RCC 7860 (cell line): ENCODE measurements at places on chromosomes 2 and 18.

DNA sequence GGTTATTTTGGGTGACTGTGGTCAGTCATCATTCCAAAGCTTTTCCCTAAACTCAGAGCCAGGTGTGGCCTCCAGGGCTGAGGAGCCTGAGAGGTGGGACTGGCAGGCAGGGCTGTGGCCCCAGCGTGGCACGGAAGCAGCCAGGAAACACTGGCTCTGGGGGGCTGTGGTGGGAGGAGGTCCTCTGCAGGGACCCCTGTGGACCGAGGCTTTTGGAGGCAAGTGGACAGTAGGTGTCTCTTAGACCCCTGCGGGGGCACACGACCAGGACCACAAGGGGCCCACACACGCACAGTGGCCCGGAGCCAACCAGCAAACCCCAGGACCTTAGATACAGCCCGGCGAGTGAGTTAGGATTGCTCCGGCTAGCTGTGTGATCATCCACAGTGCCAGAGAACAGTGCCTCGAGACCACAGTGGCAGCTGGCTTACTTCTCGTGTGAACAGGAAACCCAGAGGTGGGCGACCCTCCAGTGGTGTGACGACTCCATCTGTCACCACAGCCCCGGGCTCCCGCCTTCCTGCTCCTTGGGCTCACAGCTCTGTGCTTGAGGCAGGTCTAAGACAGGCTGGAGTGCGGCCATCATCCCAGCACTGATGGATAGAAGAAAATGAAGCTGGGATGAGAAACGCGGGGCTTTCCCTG lies 1.6 kb upstream of the RTP5 start:
- no peak for DNase-seq

DNA sequence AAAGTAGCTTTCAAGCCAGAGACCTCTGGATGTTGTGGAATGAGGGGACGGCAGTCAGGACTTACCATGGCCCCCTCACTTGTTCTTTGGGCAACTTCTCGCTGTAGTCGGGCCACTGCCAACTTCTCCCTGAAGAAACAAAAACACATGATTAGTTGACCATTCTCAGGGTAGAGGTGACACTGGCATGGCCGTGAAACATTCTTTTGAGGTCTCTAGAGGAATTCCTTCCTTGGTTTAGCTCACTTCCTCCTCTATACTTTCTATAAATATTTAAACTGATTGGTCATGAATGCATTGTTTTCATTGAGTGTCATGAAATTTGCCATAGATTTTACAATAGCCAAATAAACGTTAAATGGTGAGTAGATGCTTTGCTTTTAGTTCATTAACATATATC lies 354.6 kb downstream of the NCKAP5 start:
- DNase-seq: peak; percentile 42

DNA sequence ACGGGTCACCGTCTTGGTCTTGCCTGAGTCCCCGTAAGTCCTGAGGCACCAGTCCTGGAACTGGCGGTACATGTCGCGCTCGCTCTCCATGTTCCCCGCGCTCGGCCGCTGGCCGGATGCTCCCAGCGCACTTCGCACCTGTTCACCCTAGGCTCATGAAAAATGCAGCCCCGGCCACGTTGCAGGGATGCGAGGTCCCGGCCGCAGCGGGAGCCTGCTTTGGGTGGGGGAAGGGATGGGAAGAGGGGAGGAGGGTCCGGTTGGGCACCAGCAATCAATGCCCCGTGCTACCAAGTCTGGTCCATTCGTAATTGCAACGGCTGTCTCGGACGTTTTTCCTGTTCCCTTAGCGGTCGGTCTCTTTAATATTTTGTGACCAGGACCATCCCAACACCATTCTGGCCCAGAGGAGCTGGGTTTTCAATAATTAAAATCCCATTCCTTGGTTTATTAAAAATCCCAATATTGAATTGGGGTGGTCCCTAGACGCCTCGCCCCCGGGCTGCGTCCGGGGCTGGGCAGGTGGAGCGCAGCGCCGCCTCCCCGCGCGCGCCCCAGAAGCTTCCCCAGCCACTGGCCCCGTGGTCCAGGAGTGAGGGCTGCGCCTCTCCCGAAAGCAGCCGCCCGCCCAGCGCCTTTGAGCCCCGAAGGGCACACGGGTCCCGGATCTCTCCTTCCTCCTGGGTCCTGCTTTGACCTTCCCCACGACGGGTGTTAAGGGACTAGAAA lies 1.4 kb downstream of the NOL4 start:
- DNase-seq: no peak

GRCh38 chr2:218029366-218030360 lies 26.9 kb upstream of the TNS1 start:
- no peak for DNase-seq

GRCh38 chr2:220533485-220533884 lies 906.1 kb downstream of the SLC4A3 start:
- DNase-seq: peak; percentile 86

GRCh38 chr2:27955384-27956161 lies 65.0 kb downstream of the BABAM2 start:
- peak; percentile 27 for DNase-seq

- no peak for DNase-seq
These were observed 257.9 kb downstream of the BCL11A start for GRCh38 chr2:60295636-60295962.

GRCh38 chr2:117704818-117705217 lies 109.7 kb upstream of the DDX18 start:
- DNase-seq: no peak

DNA sequence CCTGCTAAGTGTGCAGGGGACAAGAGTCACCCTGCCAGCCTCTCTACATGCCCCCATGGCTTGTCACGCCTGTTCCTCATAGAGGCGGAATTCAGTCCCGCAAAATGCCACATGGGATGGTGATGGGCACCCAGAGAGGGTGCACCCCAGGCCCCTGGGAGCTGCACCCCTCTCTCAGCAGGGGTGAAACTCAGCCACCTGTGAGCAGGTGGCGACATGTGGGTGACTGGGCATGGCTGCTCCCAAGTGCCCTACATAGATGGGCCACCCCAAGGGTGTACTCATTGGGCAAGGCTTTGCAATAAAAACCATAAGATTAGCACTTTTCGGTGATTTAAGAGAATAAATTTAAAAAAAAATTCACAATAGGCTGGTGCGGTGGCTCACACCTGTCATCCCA lies 6.3 kb downstream of the HS6ST1 start:
- no peak for DNase-seq

GRCh38 chr18:10841203-10841602 lies 308.2 kb downstream of the PIEZO2 start:
- DNase-seq: no peak

DNA sequence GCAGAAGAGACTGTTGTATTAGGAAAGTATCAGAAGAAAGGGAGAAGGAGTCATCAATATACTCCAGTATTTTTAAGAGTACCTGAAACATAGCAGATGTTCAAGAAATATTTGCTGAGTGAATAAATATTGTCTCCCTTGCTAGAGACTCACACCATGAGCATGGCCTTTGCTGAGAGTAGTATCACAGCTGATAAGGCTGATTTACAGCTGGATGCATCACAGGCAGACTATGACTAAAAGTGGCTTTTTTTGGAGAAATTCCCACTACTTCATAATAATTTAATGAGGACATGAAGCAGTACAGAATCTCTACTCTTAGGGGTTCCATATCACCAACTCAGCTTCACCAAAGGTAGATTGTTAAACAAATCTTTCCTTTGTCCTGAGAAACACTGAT lies 373.3 kb downstream of the RBM43 start:
- no peak for DNase-seq

GRCh38 chr2:149586063-149586462 lies 1.5 kb downstream of the MMADHC start:
- no peak for DNase-seq

- peak; percentile 43 for DNase-seq
These were observed 5.2 kb downstream of the CNDP2 start for GRCh38 chr18:74501386-74501785.

- DNase-seq: no peak
These were observed 1131.6 kb upstream of the TMEFF2 start for GRCh38 chr2:193326296-193326695.

GRCh38 chr2:192126912-192127311 lies 67.8 kb downstream of the TMEFF2 start:
- no peak for DNase-seq

GRCh38 chr18:78640246-78640995 lies 339.2 kb upstream of the SALL3 start:
- no peak for DNase-seq

DNA sequence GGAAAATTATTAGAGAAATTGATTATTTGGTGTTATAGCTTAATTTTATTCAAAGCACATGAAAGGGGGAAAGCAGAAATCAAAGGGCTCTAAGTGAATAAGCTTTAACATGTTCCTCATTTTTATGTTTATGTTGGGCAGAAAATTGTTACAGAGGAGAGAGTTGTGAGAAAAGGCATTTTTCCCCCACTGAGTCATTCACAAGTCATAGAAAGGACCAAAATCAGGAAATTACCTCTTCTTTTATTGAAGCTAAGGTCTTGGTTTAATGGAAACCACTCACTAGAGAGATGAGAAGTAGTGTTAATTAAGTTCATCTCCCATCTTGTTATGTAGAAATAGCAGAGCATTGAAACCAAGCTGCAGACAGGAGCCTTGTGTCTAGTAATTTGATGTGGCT lies 175.3 kb upstream of the THUMPD2 start:
- no peak for DNase-seq

DNA sequence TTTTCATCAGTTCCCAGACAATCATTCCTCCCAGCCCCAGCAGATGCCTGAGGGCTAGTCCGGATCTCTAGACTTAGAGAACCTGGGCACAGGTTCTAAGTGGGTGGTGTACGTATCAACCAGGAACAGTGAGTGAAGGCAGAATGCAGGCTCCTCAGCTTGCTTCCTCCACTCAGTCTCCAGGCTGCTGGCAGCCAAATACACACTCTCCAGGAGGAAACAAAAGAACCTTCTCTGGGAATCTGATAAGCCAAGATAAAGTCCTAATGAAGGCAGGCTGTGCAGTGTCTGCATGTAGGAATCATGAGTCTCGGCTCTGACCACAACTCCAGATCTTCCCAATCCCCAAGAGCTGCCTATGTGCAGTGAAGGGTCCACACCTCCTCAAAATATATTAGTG lies 245.7 kb downstream of the SP3 start:
- DNase-seq: no peak

DNA sequence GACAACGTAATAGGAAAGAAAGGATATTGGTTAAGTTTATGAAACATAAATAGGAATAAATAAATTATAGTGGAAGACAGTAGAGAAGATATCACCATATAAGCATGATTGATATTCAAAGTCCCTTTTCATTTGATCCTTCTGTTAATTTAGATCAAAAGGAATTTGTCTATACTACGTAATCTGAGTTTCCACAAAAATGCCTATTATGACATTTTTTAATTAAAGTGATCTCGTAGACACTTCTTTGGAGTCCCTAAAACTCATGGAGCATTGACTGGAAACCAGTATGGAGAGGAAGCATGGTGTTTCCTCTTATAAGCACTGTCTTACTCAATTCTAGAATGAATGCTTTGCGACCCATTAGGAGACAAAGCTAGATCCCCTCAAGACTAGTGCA lies 411.4 kb upstream of the SPHKAP start:
- DNase-seq: no peak

- peak; percentile 94 for DNase-seq
These were observed 245.0 kb upstream of the FN1 start for GRCh38 chr2:215680605-215681598.

GRCh38 chr18:41004324-41004723 lies 950.7 kb upstream of the PIK3C3 start:
- no peak for DNase-seq

- peak; percentile 29 for DNase-seq
These were observed 21.4 kb downstream of the CHMP1B start for GRCh38 chr18:11872479-11873136.

GRCh38 chr2:157500334-157500733 lies 56.4 kb upstream of the CYTIP start:
- no peak for DNase-seq

DNA sequence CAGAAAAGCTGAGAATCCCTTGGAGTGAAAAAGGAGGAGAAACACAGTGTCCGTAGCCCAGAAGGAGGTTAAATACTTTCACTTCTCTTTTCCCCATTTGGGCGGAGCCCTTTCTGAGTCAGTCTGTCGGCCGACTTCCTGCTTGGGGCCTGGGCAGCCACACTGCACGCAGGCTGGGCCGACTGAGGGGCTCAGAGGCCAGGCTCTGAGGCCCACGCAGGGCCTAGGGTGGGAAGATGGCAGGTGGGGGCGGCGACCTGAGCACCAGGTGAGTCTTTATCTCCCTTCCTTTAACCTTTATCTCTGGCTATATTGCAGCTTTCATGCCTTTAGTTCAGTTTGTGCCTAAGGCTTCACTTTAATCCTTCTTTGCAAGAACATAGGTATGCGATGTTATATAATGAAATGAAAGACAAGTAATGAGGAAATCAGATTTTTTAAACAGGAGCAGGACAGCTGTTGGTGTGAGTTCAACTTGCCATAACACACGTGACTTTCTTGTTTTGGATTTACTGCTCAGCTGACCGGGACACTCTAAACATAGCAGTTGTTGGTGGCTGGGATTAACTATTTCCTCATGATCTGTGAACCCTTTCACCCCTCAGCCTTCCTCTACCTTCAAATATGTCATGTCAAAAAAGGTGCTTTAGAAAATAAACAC lies at the start of gene SP100:
Gene SP100 (plus strand): TSS at position 141 of the 661 bp plus-strand sequence. CDS start 96 bp downstream, at position 237.
- DNase-seq: peak; percentile 72

DNA sequence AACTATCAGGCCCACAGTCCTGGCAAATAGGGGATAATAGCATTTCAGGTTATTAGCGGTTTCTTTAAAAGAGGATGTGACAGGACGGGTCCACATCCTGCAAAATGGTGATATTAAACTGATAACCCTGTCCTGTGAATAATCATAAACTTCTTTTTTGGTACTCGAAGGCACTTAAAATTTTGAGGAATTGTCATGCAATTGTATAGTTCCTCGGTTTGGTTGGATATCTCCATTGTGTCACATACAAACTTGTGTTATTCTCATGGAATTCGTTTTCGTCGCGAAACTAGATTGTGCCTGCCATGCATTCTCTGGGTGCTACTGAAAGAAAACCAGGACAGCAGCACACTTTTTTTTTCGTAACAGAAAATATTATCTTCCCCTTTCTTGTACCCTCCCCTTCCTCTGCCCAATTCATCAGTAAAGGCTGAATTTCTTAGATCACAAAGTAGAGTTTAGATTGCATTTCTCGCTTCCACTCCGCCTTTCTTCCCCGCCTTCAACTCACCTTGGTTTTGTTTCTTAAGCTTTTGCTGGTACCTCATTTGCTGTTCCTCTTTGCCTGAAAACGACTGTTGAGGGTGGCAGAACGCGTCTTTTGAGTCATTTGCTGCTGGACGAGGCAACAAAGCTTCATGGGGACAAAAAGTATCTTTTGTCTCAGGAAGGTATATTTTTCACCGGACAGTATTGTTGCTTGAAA lies 1.3 kb downstream of the CERS6 start:
- no peak for DNase-seq

GRCh38 chr2:176769021-176769420 lies 443.6 kb upstream of the HNRNPA3 start:
- no peak for DNase-seq
